AG09309 (cell line): ENCODE measurements at places on chromosomes 16 and 17.
A peak's percentile ranks its signal among the peaks of the same experiment; 100 is the strongest.

- no peak for DNase-seq
These were observed 9.2 kb upstream of the ACSF3 start for GRCh38 chr16:89084411-89084810.

- no peak for DNase-seq
These were observed 10.5 kb upstream of the NUDT7 start for GRCh38 chr16:77711775-77712174.

GRCh38 chr17:48459070-48459844 is 29.2 kb upstream of the SKAP1 start:
- no peak for DNase-seq

DNA sequence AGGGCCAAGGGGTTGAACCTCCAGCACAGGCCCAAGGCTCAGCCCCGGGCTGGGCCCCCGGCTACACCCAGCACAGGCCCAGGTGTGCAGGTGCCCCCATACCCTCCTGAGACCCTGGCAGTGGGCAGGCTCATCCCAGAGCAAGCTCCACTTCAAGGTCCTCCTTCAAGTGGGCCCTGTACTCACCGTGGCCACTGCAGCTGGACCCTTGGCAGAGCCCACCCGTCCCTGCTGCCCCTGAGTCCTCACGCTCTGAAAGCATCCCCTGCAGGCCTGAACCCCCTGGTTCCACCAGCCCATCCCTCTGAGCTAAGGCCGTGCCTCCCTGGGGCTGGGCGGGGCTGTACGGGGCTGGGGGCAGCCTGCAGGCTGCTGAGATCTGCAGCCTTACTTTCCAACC is 11.2 kb upstream of the CACNA1H start:
- DNase-seq = no peak

GRCh38 chr17:41367426-41368075 is 2.1 kb downstream of the KRT33B start:
- peak; percentile 79 for DNase-seq

GRCh38 chr16:78395035-78395434 is 295.6 kb downstream of the WWOX start:
- DNase-seq = no peak

- DNase-seq = no peak
These were observed 202.9 kb downstream of the IRF8 start for GRCh38 chr16:86101897-86102157.

DNA sequence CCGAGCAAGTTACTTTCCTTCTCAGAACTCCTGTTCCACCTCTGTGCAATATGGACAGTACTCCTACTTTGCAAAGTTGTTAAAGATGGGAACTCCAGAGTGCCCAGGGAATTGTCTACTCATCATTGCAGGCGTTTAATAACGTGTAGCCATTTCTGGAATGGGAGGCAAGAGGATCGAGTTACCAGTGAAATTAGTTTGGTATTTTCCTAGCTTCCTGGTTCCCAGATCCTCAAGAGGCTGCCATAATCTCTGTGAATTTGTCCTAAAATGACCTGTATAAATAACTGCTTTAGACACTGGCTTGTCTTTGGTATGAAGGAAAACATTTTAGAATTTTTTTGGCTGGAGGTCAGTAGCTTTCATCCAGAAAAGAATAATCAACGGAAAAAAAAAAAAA is 27.7 kb downstream of the WWOX start:
- peak; percentile 7 for DNase-seq

- no peak for DNase-seq
These were observed 2.7 kb downstream of the TBX6 start for GRCh38 chr16:30088832-30089624.

DNA sequence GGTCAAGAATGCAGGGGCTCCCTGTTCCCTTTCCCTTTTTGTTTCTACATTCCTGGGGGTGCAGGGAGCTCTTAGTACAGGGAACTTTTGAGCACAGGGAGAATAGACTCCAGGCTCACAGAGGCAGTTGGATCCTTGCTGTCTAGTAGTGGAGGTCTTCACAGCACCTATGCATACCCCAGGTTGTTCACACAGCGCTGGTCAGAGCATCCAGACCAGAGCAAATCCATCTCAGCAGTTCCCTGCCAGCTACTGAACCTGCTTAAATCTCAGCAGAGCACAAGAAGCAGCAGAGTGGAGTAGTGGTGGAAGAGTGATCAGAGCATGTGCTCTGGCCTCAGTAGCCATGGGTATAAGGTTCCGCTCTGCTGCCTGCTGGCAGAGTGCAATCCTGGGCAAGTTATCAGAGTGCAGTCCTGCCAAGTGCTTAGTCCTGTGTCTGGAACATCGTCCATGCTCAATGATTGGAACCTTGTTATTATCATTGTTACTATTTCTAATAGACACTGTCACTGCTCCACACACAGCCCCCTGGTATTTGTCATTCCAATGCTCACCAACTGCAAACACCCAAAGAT is 220.4 kb downstream of the CBLN1 start:
- DNase-seq = no peak
